CD8-positive, alpha-beta memory T cell (primary cell): ENCODE measurements at places on chromosomes 3 and 15.

GRCh38 chr15:100570735-100571313 lies 31.2 kb downstream of the LINS1 start:
- H3K27me3 ChIP-seq, result no peaks in the 10 kb centered on the region
- DNase-seq, result no peak
- no peak overlapping the region for H3K27ac ChIP-seq
- peaks cover 16% of the 10 kb centered on the region for H3K36me3 ChIP-seq

- no peak overlapping the region for H3K4me3 ChIP-seq
- peaks cover 13% of the 10 kb centered on the region for H3K4me1 ChIP-seq
- no peaks in the 10 kb centered on the region for H3K36me3 ChIP-seq
- H3K27ac ChIP-seq, result no peak overlapping the region
- no peaks in the 10 kb centered on the region for H3K27me3 ChIP-seq
Measured at GRCh38 chr15:52731732-52732470, 52.7 kb upstream of the ATOSA start.

GRCh38 chr15:90581771-90582352 lies 52.1 kb downstream of the CRTC3 start:
- DNase-seq, result no peak
- peaks cover 53% of the 10 kb centered on the region for H3K4me1 ChIP-seq
- H3K4me3 ChIP-seq, result peak overlapping the region; percentile 0
- no peaks in the 10 kb centered on the region for H3K27me3 ChIP-seq
- no peak overlapping the region for H3K27ac ChIP-seq

DNA sequence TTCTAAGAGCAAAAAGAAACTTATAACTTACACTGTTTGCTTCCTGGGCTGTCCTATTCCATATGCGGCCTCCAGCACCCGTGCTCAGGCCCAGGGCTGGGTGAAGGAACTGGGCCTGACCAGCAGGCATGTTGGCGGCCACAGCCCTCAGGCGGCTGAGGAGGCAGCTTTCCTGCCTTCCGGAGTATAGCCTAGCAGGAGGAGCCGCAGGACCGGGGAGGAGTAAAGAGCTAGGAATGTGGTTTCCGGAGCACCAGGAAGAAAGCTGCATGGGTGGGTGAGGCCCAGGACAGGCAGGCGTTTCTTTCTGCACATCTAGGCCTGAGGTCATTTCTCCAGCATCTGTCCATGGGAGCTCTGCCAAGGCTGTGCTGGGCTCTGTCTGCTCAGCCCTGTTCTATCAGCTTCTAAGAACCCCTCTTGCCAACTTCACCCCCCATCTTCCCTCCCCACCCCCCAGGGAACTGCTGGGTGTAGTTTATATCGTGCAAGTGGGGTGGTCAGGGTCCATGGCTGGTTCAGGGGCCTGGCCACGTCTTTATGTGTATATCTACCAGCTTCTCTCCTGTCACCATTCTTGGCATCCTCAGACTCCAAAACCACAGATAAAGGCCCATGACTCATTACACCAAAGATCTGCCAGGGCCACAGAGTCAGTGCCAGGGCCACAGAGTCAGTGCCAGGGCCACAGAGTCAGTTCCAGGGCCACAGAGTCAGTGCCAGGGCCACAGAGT lies 7.8 kb upstream of the KIF7 start:
- no peak overlapping the region for H3K27ac ChIP-seq
- H3K36me3 ChIP-seq, result no peaks in the 10 kb centered on the region
- no peak for DNase-seq
- no peaks in the 10 kb centered on the region for H3K4me1 ChIP-seq
- no peaks in the 10 kb centered on the region for H3K27me3 ChIP-seq
- no peak overlapping the region for H3K4me3 ChIP-seq

- no peak overlapping the region for H3K27ac ChIP-seq
- H3K36me3 ChIP-seq, result no peaks in the 10 kb centered on the region
- H3K4me3 ChIP-seq, result no peak overlapping the region
- H3K4me1 ChIP-seq, result no peaks in the 10 kb centered on the region
- no peaks in the 10 kb centered on the region for H3K27me3 ChIP-seq
- no peak for DNase-seq
Measured at GRCh38 chr15:76368122-76368621, 31.6 kb downstream of the ISL2 start.

DNA sequence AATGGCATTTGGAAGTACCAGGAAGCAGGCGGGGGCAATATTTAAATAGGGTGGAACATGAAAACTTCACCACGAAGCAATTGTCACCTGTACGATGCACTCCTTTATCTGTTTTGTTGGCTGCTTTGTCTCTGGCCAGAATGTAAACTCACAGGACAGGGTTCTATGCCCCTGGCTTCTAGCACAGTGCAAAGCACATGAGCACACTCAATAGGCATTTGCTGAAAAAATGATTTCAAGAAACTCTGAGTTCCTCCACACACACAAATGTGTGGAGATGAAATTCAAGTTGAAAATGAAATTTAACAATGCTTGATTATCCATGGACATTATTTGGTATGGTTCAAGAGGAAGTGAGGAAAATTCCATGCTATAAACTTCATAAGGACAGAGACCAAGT lies 229.6 kb upstream of the FEZF2 start:
- no peaks in the 10 kb centered on the region for H3K27me3 ChIP-seq
- H3K4me3 ChIP-seq, result no peak overlapping the region
- DNase-seq, result no peak
- H3K27ac ChIP-seq, result no peak overlapping the region
- no peaks in the 10 kb centered on the region for H3K36me3 ChIP-seq
